AG04450 (cell line): ENCODE measurements at places on chromosomes 11 and 22.

DNA sequence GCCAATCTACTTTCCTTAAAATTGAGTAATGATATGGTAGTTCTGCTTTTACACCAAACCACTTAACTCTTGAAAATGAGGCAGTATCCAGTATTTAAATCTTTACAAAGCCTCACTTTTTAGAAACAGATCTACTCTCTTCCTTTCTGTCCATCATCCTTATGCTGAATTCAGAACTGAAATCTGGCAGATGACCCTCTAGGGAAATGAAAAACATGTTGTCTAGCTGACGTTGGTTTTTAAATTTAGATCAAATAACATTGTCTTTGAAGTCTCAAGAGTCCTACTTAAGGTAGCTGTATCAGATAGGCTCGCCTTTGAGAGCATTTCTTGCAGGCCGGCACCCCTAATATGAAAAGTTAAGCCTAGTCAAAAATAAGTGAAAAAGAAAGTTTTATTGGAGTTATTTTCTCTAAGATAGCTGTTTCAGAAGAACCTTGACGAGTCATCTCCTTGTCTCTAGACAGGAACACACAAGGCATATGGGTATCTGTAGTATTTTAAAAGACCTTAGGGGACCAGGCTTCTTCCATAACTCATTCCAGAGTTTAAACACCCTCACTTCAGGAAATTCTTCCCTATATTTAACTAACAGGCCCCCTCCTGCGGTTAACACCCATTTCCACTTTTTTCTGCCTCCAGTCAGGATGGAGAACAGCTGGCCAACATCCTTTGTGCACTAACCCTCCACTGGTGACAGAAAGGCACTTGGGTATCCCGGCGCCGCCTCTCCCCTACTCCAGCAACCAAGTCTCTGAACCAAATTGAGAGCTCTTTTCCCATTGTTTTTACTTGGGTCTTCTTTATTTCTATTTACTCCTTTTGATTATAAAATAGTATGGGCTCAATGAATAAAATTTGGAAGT is 81.2 kb downstream of the WNT11 start:
- no peak for DNase-seq

DNA sequence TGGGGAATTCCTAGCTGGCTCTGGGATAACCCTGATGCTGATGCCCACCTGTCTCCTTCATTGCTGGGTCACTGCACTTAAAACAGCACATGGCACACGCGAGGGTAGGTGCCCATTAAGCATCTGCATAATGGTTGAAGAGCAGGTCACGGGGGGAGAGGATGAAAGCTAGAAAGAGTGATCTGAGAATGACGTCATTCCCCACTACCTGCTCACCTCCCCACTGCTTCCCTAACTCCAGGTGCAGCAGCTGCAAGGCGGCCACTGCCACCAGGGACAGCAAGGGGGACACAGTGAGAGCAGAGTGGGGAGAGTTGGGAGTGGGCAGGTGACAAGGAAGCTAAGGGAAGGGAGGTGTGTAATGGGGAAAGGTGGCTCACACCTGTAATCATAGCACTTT is 27.0 kb downstream of the ADA2 start:
- DNase-seq, result no peak

DNA sequence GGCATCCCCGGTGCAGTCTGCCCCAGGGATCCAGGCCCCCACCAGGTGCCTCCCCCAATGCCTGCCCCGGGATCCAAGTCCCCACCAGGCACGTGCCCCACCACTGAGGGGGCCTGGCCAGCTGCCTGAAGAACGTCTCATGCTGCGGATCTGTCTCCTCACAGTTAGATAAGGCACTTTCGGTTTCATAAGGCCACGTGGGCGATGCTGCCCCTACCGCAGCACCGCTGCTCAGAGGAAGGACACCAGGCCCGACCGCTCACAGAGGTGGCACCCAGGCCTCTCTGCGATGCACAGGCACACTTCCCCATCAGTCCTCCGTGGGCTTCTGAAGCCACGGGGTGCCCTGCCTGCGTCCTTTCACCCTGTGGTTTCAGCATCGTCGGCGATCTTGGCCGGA is 68.1 kb upstream of the BID start:
- no peak for DNase-seq

DNA sequence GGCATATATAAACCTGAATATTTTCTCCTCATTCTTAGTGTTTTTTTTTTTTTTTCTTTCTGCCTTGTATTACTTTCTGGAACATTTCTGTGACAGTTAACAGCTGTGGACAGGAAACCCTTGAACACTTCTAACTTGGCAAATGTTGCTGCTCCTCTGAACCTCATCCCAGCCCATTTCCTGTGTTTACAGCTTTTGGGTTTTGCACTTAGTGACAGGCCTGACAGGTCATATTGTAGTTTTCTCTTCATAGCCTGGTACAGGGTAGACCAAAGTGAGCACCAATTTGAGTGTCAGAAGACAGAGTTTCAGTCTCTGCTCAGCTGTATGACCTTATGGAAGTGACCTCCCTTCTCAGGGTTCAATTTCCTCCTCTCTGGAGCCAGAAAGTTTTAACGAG is 91.6 kb downstream of the STIM1 start:
- no peak for DNase-seq

DNA sequence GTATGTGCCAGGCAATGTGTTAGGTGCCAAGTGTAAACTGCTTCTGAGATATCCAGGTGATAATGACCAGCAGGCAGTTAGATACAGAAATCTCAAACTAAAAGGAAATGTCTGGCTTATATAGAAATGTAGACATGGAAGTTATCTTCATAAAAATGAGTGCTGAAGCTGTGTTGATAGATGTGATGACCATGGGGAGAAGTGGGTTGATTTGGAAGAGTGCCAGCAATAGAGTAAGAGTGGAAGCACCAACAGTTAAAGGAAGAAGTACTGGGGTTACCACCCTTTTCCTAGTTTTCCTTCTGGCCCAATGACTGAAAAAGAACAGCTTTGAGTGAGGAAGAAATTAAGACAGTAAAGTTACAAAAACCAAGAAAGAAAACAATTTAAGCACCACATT is 68.5 kb downstream of the C2CD3 start:
- DNase-seq, result no peak

GRCh38 chr11:106644824-106645223 is 373.5 kb downstream of the GUCY1A2 start:
- DNase-seq, result no peak

DNA sequence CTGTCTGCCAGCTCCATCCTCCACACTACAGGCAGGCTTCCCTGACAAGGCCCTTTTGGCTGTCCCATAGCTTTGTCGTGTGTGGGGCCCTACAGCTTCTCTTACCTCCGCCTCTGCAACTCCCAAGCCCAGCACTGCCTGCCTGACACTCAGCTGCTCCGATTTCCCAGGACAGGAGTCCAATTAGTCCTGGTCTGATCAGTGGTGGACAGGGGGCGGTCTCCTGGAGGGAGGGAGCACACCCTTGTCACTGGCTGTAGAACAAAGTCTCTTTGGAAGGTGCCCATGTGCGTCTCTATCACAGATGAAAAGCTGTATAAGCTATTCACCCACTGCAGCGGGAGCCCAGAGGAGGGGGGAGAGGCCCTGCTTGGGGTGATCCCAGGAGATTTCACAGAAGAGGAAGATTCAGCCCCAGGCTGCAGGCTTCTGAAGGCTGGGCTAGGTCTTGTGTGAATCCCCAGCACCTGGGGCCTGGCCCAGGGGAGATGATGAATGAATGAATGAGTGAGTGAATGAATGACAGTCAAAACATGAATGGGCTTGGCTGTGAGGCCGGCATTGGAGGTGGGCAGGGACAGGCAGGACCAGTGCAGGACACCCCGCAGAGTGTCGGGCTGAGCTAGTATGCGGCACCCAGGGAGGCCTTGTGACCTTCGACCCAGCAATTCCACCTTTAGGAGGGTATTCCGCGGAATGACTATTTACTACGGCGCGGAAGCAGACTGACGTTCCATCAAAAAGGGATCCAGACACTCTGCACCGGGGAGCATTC is 142.4 kb downstream of the CACNA1I start:
- no peak for DNase-seq

DNA sequence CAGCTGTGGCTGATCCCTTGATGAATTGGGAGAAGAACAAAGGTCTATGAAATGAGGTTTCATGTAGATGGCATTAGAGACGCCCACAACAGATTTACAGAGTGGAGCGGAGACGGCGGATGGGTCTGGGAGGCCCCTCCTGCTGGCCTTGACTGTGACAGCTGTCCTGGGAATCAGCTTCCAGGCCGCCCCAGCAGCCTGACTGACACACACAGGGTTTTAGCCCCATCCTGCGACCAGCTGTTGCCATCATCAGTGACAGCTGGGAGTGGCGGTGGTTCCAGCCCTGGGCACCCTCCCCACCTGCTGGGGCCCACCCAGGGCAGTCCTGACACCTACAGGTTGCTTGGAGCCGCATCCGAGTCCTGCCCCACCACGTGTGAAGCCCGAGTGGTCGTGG is 64.0 kb upstream of the PPP6R3 start:
- DNase-seq, result no peak

GRCh38 chr11:59898650-59899049 is 20.1 kb downstream of the OOSP3 start:
- no peak for DNase-seq

DNA sequence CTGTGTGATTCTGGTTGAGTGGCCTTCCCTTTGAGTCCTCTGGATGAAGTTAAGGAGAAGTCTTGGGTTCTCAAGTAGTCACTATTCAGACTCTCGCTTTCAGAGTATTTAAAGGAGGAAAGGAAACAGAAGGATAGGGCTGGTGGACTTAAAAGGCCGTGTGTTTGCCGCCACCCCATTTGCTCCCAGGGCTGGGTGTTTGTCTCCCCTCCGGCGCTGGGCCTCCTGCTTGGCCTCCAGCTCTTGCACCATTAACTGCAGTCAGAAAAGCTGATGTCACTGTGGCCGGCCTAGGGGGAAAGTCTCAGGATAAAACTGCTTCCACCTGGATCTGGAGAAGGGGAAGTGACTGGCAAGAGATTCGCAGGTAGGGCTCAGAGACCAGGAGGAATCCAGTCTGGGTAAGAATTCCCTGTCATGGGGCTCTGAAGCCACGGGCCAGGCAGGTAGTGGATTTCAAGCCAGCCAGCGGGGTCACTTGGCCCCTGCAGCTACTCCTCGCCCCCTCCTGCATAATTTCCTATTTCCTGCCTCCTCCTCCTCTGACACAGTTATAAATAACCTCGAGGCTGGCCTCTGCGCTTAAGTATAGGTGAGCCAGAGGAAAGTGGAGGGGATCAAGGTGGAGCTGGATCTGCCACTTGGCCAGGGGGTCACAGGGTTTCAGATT is 17.1 kb downstream of the TIMP3 start:
- DNase-seq, result no peak

DNA sequence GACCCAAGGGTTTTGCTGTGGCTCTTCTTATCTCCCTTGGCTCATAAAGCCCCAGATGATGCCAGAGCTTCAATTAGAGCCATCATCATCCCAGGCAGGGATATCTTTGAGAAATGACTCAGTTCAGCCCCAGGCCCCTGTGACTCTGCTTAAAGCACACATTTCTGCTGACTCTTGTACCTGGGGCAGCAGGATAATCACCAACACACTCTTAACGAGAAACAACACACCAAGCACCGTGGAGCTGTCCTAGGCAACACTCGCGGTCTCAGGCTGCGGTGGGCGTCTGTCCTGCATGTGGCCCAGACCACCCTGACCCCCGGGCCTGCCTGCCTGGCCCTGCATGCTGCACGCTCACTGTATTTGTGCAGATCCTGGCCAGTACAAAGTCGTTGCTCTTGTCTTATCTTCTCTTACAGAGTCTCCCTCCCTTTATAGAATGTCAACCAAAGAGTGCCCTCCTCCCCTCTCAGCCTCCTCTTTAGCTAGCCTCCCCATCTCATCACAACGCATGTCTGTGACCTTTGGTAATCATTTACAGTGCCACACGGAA is 114.2 kb upstream of the PARVA start:
- DNase-seq, result no peak

DNA sequence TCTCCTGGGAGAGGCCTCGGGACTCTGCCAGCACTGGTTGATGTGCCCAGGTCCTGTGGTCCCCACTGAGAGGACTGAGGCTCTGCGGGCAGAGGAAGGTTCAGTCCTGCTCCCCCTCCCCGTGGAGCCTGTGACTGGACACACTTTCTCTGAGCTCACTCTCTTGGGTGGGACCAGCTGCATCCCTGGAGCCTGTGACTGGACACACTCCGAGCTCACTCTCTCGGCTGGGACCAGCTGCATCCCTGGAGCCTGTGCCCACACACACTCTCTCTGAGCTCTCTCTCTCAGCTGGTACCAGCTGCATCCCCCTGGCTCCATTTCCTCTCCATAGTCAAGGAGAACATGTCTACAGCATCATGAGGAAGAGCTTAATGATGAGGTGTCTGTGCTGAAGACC is 39.5 kb downstream of the TOLLIP start:
- no peak for DNase-seq

GRCh38 chr11:132744771-132745170 is 787.5 kb downstream of the OPCML start:
- peak; percentile 32 for DNase-seq

DNA sequence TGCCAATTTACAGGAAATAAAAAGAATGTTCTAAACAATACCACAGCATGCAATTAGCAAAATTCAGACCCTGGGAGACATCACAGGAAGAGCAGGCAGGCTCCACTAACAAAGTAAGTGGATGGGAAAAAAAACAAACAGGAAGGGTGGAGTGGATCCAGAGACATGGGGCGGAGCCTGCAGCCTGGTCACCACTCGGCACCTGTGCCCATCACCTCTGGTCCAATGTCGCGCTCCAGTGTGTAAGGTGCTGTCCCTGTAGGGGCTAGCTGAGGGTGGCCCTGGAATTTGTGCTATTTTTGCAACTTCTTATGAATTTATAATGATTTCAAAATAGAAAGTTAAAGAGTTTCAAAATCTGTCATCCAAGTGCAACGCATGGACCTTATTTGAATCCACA is 11.0 kb upstream of the MOB2 start:
- DNase-seq, result no peak

DNA sequence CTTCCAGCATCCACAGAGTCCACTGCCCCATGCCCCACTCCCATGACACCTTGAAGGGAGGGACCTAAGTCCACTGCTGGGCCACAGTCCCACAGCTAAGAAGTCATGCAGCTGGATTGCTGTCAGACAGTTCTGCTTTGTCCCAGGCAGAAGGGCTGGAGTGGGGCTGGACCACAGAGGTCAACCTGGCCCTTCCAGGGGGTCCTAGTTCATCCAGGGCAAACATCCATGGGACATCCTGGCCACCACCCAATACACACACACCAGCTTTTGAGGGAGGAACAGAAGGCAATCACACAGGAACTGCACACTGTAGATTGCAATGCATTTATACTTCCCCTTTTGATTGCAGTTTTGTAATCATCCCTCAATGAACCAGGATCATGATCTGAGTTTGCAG is 11.3 kb upstream of the APOL4 start:
- DNase-seq, result no peak

- DNase-seq, result no peak
Measured at GRCh38 chr11:3879967-3880542, 24.6 kb downstream of the STIM1 start.

GRCh38 chr22:35154937-35155387 is 89.0 kb downstream of the ISX start:
- peak; percentile 11 for DNase-seq
